Kidney glomerular epithelial cell (primary cell): ENCODE measurements at places on chromosomes 1 and 21.

DNA sequence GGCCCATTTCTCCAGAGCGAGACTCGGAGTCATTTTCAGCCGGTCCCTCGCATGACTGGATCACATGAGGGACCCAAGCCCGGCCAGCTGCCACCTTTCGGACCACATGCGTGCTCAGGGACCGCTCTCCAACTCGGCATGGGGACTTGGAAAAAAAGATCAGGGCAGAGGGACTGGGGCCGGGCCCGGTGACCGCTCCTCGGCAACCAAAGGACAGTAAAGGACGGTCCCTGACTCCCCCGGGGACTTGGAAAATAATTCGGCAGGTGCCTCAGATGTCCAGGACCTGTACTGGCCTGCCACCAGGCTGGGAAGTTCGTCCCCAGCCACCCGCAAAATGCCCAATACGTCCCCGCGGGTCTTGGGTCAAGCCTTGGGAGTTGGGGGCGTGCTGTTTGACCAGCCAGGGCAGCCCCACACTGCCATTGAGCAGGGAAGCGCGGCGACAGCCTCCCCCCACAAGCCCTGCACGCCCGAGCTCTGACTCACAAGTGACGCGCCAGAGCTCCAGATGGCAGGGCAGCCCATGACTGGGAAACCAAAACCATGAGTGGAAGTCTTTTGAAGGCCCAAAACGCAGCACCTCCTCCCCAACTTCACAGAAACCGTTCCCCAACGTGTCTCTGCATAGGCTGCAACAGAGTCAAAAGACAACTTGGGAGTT is 134.5 kb downstream of the LIPI start:
- no peak for DNase-seq

DNA sequence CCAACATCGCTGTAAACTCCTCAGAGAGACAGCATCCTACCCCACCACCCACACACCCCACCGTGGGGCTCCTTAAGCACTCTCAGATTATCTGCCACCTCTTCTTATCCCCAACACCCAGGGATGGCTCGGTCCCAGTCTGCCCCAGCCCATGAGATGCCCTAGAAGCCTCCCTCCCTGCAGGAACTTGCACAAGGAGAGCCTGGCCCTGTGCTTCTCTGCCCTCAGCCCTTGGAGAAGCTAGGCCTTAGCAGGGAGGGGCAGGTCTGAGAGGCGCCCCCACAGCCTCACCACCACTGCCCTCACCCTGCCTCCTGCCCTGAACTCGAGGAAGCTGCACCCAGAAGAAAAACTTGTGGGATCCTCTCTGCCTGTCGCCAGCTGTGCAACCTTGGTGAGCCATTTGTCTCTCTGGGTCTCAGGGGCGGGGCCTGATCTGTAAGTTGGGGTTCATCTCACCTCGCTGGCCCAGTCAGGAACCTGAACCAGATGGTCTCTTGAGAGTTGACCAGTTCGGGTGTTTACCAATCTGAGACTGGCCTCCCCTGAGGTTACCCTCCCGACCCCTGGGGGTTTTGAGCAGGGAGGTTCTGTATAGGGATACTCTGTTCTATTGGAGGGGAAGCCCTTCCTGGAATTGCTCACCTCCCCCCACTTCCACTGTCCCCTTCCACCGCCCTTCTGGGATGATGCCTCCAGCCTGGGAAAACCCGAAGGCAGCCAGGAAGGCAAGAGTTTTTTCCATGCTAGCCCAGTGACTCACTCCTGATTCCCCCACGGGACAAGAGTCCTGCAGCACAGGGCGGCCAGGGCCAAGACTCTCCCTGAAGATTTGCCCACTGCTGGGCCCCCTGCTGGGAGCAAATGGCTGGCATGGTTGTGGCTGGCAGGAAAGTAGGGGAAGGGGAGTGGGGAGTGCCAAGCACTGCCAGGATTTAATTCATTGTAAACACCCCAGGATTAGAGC is at the start of gene S100A3:
S100A3 (minus strand) TSS at position 537 of the 967 bp plus-strand sequence. CDS start 773 bp downstream, outside the sequence.
- DNase-seq, result peak; percentile 90

- no peak for DNase-seq
These were observed 3.5 kb downstream of the NIPAL3 start for GRCh38 chr1:24418898-24419628.

- DNase-seq, result no peak
These were observed 164.6 kb downstream of the ACTL8 start for GRCh38 chr1:17919525-17920439.

DNA sequence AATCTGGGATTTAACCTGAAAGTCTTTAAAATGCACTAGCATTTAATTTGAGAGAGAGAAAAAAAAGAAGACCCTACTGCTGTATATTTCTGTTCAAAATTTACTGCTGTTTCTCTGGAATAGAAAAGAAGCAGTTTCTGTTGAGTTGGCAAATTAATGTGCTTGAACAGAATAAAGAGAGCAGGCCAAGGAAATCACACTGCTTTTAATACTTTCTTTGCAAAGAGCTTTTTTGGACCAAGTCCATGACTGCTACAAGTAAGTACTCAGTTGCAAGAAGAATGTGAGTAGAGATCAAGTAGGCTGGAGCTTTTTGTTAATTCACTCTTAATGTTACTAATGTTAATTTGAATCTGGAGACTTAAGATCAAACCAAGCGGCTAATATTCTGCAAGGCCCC is 336.2 kb upstream of the SGIP1 start:
- DNase-seq, result no peak

DNA sequence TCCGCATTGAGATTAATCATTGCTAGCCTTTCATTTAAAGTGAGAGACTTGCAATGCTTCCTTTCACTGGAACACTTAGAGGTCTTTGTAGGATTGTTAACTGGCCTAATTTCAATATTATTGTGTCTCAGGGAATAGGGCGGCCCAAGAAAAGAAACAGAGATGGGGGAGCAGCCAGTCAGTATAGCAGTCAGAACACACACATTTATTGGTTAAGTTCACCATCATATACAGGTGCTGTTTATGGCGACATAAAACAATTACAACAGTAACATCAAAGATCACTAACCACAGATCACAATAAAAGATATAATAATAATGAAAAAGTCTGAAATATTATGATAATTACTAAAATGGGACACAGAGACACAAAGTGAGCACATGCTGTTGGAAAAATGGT is 29.4 kb downstream of the BARHL2 start:
- DNase-seq, result no peak

DNA sequence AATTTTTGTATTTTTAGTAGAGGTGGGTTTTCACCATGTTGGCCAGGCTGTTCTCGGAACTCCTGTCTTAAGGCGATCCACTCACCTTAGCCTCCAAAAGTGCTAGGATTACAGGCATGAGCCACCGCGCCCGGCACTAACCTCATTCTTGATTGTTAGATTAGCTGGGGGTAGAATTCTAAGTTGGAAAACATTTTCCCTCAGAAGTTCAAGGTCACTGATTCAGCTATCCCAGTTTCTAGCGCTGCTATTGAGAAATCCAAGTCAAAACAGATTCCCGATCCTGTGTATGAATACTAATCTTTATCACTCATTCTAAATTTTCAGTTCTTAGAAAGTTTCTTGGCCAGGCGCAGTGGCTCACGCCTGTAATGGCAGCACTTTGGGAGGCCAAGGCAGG is 24.4 kb upstream of the EFNA1 start:
- no peak for DNase-seq

DNA sequence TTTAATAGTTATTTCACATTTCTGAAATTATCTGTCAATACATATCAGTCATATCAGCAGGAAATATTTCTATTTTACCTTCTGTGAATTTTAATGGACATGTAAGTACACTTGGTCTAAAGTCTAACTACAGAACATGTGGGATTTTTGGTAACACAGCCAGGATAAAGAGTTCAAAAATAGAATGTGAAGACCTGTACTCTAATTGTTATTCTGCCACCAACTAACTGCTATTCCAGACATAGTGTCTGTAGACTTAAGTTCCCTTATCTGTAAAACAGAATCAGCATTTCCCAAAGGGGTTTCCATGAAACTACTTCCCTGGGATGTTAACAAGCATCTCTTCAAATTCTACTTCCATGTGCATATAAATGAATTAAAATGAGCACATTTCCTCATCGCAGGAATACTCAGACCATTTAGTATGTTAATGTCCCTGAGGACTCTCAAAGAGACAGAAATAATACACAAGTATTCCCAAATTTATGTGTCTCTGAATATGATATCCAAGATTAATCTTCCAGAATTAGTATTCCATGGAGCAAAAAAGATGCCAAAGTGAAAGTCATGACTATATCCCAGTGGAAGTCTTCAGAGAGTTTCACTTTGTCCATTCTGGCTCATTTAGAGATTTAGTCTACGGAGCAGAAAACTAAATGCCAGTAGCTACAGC is 325.6 kb downstream of the NEGR1 start:
- DNase-seq, result no peak

- no peak for DNase-seq
These were observed 79.9 kb downstream of the FHAD1 start for GRCh38 chr1:15326691-15327588.

DNA sequence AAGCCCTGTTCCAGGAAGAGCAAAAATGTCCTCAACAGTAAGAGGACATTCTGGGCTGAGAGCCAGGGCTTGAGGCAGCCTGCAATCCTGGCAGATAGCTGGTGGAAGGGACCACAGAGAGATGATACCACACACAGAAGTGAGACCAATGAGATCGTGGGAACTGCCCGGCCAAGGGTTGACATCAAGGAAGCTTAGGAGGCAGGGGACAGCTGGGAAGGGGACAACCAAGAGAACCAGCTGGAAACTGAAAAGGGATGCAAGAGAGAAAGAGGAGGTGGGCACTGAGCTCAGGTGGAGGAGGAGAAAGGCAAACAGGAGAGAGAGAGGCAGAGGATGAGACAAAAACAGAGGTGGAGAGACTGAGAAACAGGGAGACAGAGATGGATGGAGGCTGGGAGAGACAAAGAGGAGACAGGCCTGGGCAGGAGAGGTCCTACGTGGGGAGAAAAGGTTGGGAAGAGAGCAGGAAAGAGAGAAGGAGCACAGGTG is 9.2 kb downstream of the PDZK1IP1 start:
- no peak for DNase-seq

DNA sequence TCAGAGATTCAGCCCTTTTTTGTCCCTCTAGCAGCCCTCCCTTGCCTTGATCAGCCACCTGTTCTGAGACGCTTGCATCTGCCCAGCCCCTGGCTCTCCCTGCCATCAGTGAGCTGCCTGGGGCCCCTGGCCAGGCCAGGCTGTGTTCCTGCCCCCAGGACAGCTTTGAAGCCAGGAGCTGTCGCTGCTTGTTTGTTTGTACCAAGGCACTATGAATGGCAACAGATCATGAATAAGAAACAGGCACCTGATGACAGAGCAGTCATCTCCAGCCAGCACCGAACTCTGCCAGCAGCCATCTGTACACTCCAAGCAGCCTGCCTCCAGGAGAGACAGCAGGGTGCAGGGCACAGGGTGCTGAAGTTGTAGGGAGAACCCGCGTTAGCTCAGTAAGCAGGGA is 8.1 kb upstream of the VWA5B1 start:
- no peak for DNase-seq
